ENCODE measurements at places on chromosomes 4 and X.

DNA sequence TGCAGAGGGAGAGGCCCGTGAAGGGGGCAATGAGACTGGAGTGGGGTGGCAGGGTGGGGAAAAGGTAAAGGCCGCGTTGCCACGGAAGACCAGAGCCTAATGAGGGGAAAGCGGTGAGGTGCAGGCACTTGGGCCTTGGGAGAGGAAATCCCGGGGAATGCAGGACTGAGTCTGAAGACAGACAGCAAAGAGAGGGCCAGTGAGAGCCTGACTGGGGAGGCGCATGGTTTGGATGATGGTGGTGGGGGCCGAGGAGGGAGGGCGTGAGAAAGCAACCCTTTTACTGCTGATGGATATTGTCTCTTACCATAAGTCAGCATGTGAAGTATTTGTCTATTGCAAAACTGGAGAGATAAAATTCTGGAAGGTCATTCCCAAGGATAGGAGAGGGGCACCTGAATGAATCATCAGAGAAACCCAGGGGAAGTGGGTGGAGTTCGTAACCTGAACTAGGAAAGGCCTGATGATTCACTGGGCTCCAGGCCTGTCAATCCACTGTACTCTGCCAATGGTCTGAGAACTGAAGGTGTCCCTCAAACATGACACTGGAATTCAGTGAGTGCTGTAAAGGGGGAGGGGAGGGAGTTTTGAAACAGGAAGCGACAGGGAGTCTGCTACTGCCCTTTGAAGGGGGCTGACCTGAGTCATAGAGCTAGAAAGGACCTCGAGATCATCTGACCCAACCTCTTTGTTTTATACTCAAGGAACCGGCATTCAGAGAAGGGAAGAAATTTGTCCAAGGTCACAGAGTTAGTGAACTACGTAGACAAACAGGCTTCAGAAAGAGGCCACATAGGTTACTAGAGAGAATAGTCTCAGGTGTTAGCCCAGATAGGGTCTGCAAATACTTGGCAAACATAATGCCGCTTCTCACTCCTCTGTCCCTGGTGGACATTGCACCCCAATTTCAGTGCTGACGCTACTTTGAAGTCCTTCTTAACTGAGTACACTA is 52.2 kb downstream of the NALF2 start:
- DNase-seq = no peak

- no peak for DNase-seq
These were observed 204.0 kb upstream of the FAT1 start for GRCh38 chr4:186927624-186928023.

DNA sequence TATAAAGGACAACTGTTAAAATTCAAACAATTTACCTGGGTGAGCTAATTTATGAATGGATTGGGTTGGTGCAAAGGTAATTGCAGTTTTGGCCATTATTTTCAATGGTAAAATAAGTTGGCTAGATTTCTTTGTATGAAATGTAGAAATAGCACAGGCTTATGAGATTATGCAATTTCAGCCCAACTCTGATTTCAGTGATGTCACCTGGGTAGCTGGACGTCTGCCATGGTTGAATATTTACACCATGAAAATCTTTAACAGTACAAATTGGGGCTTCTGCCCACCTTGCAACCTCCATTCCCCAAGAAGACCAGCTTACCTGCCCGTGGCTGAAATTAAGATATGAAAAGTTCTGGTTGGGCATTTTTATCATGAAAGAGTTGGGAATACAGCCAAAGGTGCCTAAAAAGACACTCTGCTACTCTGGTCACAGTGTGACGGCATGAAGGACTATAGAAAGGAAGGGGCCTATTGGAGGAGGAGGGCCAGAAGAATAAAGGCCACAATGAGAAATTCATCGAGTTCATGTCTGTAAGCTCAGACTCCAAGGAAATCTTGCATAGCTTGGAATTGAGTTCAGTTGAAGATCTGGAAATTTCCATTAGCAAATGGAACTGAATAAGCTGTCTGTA is 29.7 kb downstream of the EGF start:
- no peak for DNase-seq

DNA sequence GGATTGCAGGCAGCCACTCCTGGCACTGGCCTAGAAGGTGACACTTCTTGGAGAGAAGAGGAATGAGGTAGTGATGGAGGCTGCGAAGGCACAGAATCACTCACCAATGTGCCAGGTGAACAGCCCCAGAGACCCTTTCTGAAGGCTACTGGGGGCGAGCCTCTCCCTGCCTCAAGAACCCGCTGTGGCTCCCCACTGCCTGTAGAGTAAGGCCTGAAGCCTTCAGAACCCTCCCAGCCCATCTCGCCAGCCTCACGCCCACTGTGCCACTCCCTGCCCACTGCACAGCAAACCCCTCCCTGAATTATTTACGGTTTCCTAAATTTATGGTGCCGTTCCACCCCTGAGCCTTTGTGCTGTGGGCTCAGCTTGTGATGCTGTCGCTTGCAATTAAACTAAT is 24.2 kb upstream of the SORCS2 start:
- DNase-seq = no peak

GRCh38 chr4:40875507-40876150 is 125.9 kb downstream of the NSUN7 start:
- no peak for DNase-seq

Measured in smooth muscle cell of the brain vasculature (primary cell).